Left ventricle myocardium inferior (tissue), 1 donor: ENCODE measurements at places on chromosomes 7 and 10.

DNA sequence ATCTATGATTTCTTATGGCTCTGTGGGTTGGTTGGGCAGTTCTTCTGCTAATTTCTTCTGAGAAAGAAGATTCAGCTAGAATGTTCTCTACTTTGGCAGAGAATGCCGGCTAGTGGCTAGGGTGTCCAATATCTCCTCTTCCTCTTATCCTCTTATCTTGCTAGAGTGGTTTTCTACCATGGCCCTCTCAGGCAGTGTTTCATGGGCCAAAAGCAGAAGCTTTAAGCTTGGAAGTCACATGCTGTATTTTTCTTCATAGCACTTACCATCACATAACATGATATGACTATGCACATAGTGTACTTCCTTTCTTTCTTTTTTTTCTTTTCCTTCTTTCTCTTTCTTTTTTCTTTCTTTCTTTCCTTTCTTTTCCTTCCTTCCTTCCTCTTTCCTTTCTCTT lies 140.0 kb downstream of the ITGB8 start:
- no peak for DNase-seq

- DNase-seq = no peak
Observed at GRCh38 chr7:19327018-19327417, 181.8 kb upstream of the FERD3L start.

GRCh38 chr7:72751378-72751777 lies 76.6 kb downstream of the TYW1B start:
- DNase-seq = no peak

DNA sequence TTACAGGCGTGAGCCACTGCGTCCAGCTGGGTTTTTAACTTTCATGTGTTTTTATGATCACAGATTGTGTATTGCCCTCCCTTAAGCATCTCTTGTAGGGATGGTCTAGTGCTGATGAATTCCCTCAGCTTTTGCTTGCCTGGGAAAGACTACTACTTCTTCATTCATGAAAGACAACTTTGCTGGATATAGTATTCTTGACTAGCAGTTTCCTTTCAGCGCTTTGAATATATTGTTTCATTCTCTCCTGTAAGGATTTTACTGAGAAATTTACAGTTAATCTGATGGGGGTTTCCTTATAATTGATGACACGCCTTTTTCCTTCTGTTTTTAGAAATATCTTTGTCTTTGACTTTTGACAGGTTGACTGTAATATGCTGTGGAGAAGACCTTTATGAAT lies 33.2 kb downstream of the STK31 start:
- no peak for DNase-seq

DNA sequence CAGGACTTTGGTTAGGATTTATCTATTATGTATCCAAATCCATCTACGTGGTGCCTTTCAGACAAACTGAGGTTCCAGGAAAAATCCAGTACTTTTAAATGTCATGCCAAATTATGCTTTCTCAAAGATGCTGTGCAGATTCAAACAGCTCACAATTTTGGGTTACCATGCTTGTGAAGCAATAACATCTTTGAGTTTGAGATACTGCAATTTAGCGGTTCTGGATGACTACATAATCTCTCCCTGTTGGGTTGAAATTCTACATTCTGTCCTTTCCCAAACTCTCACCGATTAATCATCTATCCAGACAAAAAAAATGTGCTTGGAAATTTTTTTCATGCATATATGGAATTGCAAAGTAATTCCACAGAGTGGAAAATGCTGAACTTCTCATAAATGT lies 3.5 kb downstream of the RHOBTB1 start:
- DNase-seq = no peak

- DNase-seq = no peak
Observed at GRCh38 chr10:130606001-130606405, 469.8 kb downstream of the GLRX3 start.

DNA sequence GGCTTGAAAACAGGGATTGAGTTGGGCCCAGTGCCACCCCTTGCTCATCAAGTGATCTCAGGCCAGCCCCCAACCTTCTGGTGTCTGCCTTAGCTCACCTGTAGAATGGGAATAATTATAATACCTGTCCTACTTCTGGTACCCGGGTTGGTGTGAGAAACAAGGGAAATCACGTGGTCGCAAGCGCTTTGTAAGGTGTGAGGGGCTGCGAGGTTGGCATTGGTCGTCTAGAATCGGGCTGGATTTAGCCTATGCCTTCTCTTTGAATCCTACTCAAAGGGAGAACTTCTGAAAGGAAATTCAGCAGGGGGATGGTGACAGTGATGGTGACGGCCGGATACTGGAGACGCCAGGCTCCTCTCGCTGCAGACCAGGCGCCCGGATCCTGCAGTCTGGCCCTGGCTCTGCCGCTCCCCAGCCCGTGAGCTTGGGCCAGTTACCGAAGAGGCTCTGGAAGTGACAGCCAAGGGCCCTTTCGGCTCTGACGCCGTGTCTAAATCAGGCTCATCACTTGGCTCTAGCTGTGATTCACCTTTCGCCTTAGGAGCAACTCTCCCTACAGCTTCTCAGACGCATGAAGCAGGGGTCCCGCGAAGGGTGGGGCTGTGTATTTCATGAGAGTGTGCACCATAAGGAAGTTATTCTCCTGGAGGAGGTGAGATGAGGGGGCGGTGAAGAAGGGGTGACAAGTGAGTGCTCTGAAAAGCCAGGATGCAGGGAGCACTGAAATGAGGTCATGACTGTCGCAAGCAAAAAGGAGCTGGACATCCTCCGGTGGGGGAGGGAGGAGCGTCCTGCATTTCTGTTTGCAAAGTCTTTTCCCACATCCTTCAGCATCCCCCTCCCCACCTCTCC lies 4.0 kb upstream of the CREB5 start:
- DNase-seq = peak; percentile 50

DNA sequence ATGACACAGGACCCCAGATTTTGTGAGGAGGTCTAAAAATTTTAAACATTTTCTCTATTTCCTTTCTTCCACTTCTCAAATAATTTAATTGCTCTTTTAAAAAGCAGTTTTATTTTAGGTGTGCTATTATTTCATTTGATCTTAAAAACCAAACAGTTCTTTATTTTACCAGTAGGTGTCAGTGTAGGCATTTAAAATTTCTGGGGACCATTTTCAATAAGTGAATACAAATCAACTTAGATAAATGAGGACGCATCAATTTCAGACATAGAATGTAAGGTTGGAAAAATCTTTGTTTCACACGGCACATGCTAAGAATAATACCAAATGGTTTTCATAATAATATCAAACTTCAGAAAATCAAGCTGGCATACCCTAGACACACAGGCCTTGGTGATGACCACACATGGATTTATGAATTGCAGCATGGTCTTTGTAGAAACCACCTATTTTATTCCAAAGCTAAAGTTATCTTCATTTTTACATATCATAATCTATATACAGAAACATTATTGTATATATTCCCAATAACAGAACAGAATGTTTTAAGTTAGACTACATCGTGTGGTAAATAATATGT lies 127.6 kb upstream of the SLC26A5 start:
- DNase-seq = no peak

DNA sequence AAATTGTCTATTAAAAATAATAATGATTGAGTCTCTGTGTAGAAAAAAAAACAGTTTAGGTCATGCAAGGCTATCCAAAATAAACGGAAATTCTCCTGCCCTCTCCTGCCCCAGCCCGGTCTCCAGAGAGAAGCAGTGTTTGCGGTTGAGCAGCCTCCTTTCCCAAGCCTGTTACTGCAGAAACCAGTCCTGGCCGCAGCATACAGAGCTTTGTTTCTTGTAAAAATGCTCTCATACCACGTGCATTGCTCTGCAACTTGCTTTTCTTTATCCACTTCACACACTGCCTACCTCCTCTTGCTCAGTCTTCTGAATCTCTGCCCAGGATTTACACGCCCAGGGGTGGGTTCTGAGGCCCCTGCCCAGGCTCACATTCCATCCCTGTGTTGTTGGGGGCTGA lies 34.4 kb upstream of the CUL1 start:
- peak; percentile 26 for DNase-seq

DNA sequence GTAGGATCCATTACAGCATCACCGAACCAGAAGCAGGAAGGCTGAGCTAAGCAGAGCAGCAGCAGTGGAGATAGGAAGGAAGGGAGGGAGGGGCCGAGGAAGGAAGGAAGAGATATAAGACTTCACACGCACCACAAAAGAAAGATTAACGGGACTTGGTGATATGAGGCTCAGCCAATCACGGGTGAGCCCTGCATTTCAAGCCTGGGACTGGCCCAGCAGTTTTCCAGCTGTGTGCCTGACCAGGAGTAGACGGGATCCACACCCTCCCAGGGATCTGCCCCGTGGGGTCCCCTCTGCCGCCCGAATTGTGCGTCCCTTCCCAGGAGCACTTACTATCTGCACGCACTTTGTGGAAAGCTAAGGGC lies 16.2 kb downstream of the ATG9B start:
- no peak for DNase-seq

- no peak for DNase-seq
Observed at GRCh38 chr7:157932498-157933218, 595.9 kb downstream of the DNAJB6 start.

- no peak for DNase-seq
Observed at GRCh38 chr10:121325490-121326231, 272.6 kb downstream of the FGFR2 start.

DNA sequence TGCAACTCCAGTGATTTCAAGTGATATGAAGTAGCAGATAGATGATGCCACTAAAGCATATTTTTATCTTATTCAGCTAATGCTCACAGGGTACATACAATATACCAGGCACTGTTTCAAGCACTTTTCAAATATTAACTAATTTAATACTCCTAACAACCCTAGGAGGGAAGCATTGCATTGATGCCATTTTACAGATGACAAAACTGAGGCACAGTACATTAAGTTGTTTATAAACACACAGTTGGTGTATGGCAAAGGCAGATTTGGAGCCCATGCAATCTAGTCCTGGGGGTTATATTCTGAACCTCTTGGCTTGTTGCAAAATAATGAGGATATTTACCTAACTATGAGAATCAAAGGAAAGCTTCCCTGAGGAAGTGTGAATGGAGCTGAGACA lies 371.0 kb downstream of the SFMBT2 start:
- DNase-seq = no peak

DNA sequence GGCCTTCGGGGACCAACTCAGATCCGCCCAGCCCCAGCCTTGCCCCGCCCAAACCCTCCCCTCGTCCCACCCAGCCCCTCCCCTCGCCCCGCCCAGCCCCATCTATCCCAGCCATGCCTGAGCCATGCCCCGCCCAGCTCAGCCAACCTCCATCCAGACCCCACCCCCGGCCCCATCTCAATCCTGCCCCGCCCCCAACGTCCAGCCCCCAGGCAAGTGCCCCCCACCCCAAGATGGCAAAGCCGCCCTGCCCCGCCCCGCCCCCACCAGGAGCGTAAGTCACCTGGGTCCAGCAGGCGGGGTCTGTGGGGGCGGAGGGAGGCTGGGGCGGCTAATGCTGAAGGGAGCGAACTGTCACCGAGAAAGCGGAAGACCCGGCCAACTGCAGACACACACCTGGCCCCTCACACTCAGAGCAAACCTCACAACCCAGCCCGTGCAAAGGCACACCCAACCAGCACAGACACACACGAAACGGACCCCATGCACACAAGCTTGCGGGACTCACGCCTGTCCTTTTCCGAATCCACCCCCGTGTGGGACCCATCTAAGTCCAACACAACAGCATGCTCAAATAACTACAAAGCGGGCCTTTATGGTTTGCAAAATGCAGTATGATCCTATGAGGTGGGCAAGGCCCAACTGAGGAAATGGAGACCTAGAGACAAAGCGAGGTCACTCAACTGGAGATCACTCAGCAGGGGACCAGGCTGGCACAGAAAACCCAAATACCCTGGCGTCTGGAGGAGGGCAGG lies 11.5 kb upstream of the OGA start:
- DNase-seq = peak; percentile 45
